Stimulated activated CD8-positive, alpha-beta memory T cell treated with anti-CD3 and anti-CD28 coated beads, Interleukin-2, amount 100 ng/mL, for 1 hour (primary cell): ENCODE measurements at places on chromosomes 2 and 18.

DNA sequence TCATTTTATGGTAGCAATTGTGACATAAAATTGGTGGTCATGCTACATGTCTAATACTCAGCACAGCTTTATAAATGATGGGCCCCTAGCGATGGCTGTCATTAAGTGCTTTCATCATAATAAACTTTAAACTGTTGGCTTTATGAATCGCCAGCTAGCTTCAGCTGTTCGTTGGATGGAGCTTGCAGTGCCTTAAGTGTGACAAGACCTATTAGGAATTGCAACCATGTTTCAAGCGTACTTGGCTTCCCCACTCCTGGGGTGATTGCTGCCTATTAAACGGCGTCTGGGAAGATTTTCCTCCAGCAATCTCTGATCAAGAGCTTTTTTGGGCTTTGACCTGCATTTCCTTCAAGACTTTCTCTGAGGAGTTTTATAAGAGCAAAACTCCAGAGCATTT lies 164.5 kb upstream of the SIX3 start:
- DNase-seq, result no peak

DNA sequence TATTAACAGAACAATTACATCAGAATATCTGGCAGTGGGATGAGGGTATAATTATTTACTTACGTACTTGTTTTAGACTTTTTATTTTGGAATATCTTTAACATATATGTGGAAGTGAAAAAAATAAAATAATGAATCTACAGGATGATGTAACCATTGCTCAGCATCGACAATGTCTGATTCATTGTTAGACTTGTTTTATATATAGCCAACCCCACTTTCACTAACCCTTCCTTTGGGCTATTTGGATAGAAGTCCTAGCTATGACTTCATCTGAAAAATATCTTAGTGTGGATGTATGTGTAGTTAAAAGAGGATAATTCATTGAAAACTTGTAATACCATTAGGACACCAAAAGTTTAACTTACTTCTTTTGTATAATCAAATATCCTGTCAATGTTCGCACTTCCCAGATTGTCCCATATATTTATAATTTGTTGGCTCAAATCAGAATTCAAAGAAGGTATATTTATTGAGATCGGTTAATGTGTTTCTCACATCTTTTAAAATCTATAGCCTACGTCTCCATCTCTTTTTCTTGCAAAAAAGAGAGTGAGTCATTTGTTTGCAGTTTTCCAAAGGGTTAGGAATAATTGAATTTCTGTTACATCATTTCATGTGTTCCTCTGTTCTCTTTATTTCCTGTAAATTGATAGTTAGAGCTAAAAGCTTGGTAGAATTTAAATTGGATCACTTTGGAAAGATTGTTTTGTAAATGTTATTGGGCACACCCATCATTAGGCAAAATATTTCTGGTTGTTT lies 506.1 kb upstream of the FAM98A start:
- DNase-seq, result no peak

GRCh38 chr2:66273933-66274490 lies 160.9 kb upstream of the MEIS1 start:
- DNase-seq, result no peak

- no peak for DNase-seq
These were observed 98.9 kb upstream of the EPAS1 start for GRCh38 chr2:46198164-46198883.

- DNase-seq, result no peak
These were observed 4.7 kb upstream of the NPC1 start for GRCh38 chr18:23591011-23591410.

- no peak for DNase-seq
These were observed 493.8 kb upstream of the NRP2 start for GRCh38 chr2:205188239-205189138.
